Trophoblast cell (in vitro differentiated cells and primary cell): ENCODE measurements at places on chromosomes 4 and X.

GRCh38 chrX:103061486-103061885, 2.5 kb downstream of the BEX1 start:
- no peak overlapping the region for H3K4me3 ChIP-seq
- H3K36me3 ChIP-seq, result no peaks in the 10 kb centered on the region
- no peak overlapping the region for H3K27ac ChIP-seq
- H3K27me3 ChIP-seq, result no peaks in the 10 kb centered on the region
- no peak for DNase-seq

DNA sequence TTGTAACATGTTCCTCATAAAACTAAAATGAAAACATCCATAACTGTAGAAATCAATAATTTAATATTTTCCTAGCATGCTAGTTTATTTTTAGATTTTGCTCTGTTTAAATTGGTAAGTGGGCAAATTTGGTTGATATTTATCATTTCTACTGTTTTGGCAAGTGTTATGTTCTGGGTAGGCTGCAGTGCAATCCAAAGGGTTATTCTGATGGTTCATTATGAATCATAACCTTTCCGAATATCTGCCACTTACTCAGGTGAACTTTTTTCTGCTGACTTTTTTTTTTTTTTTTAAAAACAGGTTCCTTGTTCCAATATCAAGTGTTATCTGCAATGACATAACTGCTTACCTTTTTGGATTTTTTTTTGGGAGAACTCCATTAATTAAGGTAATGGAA, 52.0 kb downstream of the CDS1 start:
- no peak overlapping the region for H3K4me3 ChIP-seq
- no peak for DNase-seq
- no peaks in the 10 kb centered on the region for H3K27me3 ChIP-seq
- H3K27ac ChIP-seq, result no peak overlapping the region
- H3K36me3 ChIP-seq, result peaks cover 9% of the 10 kb centered on the region

DNA sequence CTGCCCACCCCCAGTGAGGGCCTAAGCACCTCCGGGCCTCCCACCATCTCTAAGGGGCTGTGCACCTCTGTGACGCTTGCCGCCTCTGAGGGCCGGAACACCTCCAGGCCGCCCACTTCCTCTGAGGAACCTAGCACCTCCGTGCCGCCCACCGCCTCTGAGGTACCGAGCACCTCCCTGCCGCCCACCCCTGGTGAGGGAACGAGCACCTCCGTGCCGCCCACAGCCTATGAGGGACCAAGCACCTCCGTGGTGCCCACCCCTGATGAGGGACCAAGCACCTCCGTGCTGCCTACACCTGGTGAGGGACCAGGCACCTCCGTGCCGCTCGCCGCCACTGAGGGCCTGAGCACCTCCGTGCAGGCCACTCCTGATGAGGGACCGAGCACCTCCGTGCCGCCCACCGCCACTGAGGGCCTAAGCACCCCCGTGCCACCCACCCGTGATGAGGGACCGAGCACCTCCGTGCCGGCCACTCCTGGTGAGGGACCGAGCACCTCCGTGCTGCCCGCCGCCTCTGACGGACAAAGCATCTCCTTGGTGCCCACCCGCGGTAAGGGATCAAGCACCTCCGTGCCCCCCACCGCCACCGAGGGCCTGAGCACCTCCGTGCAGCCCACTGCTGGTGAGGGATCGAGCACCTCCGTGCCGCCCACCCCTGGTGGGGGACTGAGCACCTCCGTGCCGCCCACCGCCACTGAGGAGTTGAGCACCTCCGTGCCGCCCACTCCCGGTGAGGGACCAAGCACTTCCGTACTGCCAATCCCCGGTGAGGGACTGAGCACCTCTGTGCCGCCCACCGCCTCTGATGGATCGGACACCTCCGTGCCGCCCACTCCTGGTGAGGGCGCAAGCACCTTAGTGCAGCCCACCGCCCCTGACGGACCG, 977 bp downstream of the MAGEE1 start:
- H3K36me3 ChIP-seq, result no peaks in the 10 kb centered on the region
- H3K4me3 ChIP-seq, result peak overlapping the region; percentile 81
- DNase-seq, result no peak
- H3K27me3 ChIP-seq, result no peaks in the 10 kb centered on the region
- no peaks in the 10 kb centered on the region for H3K4me1 ChIP-seq

GRCh38 chrX:39309018-39309635, 507.9 kb downstream of the MID1IP1 start:
- H3K27ac ChIP-seq, result no peak overlapping the region
- H3K4me3 ChIP-seq, result no peak overlapping the region
- H3K4me1 ChIP-seq, result peaks cover 12% of the 10 kb centered on the region
- H3K27me3 ChIP-seq, result no peaks in the 10 kb centered on the region
- no peak for DNase-seq

DNA sequence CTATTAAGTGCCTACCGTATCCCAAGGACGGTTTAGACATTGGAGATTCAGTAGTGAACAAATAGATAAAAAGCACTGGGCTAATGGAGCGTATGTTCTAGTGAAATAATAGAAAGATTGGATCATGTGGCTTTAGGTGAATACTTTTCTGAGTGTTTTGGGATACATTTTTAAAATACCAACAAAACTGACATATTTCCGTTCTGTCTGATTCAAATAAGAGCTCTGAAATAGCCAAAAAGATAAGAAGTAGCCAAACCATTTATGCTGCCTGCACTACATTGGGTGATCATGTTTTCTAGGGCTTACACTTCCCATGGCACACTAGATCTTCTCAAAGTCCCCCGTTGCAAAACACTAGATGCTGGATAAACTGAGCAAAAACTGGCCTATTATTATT, 14.2 kb downstream of the IGFBP7 start:
- H3K4me1 ChIP-seq, result peaks cover 19% of the 10 kb centered on the region
- no peaks in the 10 kb centered on the region for H3K27me3 ChIP-seq
- no peak for DNase-seq

GRCh38 chr4:7610022-7610670, 175.4 kb upstream of the PSAPL1 start:
- no peak for DNase-seq
- H3K27me3 ChIP-seq, result no peaks in the 10 kb centered on the region
- H3K4me1 ChIP-seq, result no peaks in the 10 kb centered on the region

DNA sequence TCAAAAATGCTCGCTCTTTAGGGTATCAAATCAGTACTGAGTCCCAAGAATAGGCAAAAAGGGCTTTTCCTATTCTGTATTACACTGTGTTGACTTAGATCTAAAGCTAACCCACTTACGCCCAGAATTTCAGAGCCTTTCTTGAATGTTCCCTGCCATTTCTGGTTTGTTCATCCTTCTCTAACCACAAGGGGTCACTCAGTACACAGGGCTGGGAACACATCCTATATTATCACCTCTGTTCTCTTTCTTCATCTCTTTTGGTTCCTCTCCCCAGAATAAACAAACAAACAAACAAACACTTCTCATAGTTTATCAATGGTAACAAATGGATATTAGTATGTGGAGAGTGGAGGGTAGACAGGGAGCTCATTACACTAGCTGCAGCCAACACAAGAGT, 25.5 kb upstream of the MORC4 start:
- no peaks in the 10 kb centered on the region for H3K27me3 ChIP-seq
- no peaks in the 10 kb centered on the region for H3K36me3 ChIP-seq
- no peak overlapping the region for H3K4me3 ChIP-seq
- DNase-seq, result peak; percentile 54

GRCh38 chrX:63761639-63762038, 23.4 kb downstream of the ARHGEF9 start:
- no peak overlapping the region for H3K4me3 ChIP-seq
- H3K4me1 ChIP-seq, result no peaks in the 10 kb centered on the region
- no peaks in the 10 kb centered on the region for H3K27me3 ChIP-seq

- DNase-seq, result peak; percentile 27
- no peaks in the 10 kb centered on the region for H3K27me3 ChIP-seq
- peaks cover 3% of the 10 kb centered on the region for H3K4me1 ChIP-seq
- no peak overlapping the region for H3K4me3 ChIP-seq
Measured at GRCh38 chrX:16465081-16465876, 184.7 kb upstream of the S100G start.
